ENCODE measurements at places on chromosomes 3 and 15.

DNA sequence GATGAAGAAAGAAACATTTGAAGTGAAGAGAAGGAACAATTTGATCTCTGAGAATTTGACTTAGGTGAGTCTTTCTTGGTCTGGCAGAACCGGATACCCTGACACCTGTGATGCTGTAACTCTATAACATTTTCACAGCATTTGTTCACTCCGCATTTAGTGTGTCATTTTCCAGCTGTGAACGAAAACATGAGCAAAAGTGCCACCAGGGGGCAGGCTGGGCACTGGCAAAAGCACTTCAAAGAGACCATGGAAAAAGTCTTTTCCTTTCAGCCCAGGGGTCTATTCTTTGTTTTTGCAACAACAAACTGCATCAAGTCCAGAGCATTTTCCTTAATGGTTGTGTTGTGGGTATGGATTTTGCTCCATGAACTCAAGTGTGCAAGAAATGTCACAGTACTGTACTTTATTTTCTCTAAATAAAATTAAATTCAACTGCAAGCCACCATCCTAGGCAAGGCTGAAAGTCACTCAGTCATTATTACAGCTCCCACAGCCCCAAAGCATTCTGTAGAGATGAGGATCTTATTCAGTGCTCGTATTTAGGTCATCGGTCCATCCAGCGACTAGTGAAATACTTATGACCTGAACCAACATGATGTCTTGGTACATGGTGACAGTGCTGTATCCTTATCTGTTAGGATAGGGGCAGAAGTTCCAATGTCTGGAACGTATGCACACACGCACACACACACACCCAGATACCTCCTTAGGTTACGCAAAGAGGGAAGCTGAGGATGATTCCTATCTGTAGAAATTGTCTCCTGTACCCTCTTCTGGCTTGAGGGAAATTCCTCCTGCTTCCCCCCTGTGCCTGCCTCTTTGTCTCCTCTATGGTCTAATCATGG, 125.5 kb downstream of the GADL1 start:
- DNase-seq: peak; percentile 64

DNA sequence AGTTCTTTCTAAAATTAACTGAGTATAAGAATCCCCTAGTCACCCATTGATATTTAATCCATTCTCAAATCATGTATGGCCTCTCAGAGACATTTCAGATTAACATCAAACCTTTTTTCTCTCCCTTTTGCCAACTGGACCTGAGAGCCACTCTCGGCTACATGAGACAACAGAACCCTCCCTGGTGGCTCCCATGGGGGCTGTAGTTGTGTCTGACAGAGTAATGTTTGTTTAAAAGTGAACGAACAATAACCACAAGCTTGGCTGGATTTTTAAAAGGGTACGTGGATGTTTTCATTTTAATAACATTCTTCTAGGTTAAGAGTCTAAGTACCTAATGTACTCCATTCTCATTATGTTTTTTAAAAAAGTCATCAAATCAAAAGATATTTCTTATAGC, 37.1 kb downstream of the P3H2 start:
- DNase-seq: no peak

DNA sequence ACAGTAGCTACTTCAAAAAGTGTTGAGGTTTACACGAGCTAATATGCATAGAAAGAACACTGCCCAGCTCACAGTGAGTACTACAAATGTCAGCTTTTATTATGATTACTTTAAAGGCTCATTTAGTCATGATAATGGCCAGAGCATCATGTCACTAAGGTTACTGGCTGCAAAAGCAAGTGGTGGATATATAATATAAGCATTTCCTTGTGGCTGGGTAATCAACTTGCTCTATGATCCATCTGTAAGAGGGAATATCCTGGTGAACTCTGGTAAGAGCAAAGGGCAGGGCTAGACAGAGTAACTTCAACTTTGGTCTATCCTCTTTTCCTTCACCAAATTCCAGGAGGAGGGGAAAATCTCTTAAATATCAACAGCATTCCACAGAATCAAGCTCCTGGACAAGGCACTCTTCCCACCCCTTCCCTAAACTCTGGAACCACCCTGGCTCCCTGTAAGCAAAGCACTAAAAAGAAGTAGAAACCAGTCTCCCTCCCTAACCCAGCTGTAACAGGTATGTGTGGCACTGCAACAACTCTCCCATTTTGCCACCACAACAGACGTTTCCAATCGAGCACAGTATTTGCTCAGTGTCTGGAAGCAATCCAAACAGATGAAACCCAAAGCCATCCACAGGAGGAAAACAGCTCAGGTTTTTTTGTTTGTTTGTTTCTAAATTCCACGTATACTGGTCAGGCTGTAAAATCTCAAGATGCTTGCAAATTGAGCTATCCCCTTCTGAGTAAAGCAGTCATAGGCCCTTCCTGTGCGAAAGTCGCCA, 13.4 kb downstream of the B4GALT4 start:
- DNase-seq: no peak

DNA sequence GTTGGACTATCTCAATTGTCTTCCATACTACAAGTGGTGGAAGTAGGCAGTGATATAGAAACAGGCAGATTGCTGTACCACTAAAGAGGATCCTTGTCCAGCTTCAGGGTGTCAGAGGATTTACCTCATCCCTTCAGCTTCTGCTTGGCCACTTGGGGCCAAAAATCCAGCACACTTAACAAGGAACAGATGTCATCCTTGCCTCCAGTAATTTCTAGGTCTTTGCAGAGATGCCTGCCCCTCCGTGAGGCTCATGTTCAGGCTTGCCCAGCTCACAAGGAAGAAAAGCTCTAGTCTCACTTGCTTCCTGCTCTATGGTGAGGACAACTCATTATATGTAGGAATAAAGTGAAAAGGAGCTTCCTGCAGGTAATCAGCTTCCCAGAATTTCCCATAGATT, 510.3 kb downstream of the EPHA3 start:
- no peak for DNase-seq

DNA sequence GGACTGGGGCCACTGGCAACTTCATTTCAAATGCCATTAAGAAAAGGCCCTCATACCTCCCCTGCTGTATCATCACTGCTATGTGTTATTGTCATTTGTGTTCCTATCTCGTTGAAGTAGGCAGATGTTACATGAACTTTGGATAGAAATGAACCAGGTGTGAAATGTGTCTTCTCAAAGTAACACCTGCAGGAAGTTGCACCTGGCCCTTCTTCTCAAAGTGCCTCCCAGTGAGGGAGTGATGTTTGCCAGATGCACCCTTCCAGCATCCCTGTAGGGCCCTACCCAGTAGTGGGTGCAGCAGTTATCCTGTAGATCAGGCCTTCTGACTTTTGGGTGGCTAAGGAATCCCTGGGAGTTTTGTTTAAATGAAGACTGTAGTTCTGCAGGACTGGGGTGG, 197.7 kb upstream of the CTNNB1 start:
- DNase-seq: no peak

GRCh38 chr3:196275126-196275525, 12.4 kb downstream of the PCYT1A start:
- no peak for DNase-seq

DNA sequence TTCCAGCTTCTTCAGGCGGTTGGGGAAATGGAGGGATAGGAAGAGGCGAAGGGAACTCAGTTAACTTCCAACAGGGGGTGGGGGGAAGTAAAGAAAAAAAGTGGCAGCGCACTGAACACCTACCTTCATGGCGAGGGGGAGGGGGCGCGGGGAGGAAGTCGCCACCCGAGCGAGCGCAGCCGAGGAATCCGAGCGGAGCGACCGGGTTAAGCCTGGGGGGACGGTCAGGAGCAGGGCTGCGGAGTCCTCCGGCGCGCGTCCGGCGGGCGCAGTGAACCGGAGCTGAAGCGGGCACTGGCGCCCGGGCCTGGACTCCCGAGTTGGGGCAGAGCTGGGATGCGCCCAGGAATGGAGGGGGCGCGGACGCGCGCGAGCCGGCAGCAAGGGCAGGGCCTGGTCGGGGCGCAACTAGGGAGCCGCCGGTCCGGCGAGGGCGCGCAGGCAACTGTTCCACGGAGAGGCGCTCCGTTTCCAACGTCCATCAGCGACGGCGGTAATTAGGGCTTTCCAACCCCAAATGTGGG, at the start of gene WNT5A:
WNT5A (minus strand) TSS at position 450 of the 524 bp plus-strand sequence; CDS start at position 129, 321 bp downstream.
- no peak for DNase-seq

DNA sequence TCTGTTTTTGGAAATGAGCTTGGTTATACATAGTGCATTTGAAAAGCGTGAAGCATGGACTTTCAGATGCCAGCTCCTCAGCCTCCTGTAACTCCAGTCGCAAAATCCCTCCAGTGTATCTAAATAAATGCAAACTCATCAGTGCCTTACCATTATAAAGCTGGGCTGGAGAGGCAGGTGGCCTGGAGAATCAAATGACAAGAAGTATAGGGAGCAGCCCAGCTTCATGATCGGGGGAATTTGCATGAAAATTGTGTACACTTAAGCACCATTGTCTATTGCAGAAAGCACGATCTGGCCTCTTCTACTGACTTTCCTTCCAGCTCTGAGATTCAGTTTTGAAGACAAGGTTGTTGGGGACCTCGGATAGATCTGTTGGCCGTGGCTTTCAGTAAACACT, 71.7 kb downstream of the IGF1R start:
- no peak for DNase-seq

- no peak for DNase-seq
Measured at GRCh38 chr3:71578054-71578751, 5.3 kb downstream of the FOXP1 start.

- no peak for DNase-seq
Measured at GRCh38 chr3:125010393-125010792, 45.4 kb downstream of the HEG1 start.

DNA sequence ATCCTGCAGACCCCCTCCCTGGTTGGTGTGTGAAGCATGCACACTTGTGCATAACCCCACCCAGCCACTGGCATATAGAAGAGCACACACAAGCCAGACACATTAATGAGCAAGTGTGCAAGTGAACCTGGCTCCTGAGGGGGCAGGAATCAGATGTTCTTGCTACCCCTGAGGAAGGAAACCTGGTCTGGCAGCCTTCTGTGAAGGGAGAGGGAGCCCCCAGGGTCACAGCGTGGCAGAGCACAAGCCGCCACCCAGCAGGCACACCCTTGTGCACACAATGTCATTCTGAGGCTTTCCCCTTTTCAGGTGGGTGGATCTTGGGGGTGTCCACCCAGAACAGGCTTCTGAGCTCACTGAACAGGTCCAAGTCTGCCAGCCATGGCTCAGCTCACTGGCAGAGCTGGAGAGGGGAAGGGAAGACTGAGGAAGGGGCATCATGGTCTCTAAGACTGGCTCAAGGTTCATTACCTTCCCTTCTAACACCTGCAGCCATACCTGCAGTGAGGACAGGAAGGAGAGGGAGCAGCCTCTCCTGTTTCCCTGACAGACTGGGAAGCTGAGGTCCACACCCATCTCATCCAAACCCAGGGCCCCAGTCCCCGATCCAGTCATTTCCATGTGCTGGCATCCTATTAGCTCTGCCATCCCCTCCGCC, 31.6 kb upstream of the SEMA3F start:
- no peak for DNase-seq

- DNase-seq: peak; percentile 37
Measured at GRCh38 chr3:161371441-161372320, at the start of gene SPTSSB. TSS of gene SPTSSB (minus strand) at chr3:161371517. CDS start at chr3:161346323, 25,194 bp downstream.

- DNase-seq: no peak
Measured at GRCh38 chr15:87866961-87867360, 389.6 kb downstream of the NTRK3 start.

DNA sequence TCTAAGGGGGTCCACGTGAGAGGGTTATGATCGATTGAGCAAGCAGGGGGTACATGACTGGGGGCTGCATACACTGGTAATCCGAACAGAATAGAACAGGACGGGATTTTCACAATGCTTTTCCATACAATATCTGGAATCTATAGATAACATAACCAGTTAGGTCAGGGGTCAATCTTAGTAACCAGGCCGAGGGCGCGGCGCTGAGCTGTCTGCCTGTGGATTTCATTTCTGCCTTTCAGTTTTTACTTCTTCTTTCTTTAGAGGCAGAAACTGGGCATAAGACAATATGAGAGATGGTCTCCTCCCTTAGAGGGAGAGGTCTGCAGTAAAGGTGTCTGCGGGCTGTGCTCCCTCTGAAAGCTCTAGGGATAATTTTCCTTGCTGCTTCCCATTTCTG, 261.3 kb downstream of the XXYLT1 start:
- no peak for DNase-seq

DNA sequence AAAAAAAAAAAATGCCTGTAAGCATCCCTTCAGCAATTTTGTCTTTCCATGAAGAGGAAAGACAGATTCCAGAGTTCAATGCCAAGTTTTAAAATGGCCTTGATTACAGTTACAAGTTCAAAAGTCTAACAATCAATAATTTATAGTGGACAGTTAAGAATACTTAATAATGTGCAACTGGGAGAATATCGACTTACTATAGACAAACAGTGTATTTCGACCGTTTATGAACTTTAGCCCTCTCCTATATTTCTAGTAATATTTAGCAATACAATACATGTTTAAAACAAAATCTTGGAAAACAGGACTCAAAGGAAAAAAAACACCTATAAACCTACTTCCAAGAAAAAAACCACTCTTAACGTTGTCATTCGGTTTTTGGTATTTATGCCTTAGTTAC, 1.5 kb downstream of the PBRM1 start:
- no peak for DNase-seq

- no peak for DNase-seq
Measured at GRCh38 chr3:142977399-142977728, 13.9 kb upstream of the PAQR9 start.

- no peak for DNase-seq
Measured at GRCh38 chr3:147390589-147391569, 15.5 kb downstream of the ZIC4 start.

GRCh38 chr3:30475038-30475808, 131.2 kb upstream of the TGFBR2 start:
- no peak for DNase-seq

- no peak for DNase-seq
Measured at GRCh38 chr3:102553876-102554275, 119.1 kb downstream of the ZPLD1 start.

GRCh38 chr3:35971686-35972085, 332.4 kb downstream of the ARPP21 start:
- no peak for DNase-seq

GRCh38 chr3:22159004-22159695, 408.1 kb upstream of the ZNF385D start:
- no peak for DNase-seq

DNA sequence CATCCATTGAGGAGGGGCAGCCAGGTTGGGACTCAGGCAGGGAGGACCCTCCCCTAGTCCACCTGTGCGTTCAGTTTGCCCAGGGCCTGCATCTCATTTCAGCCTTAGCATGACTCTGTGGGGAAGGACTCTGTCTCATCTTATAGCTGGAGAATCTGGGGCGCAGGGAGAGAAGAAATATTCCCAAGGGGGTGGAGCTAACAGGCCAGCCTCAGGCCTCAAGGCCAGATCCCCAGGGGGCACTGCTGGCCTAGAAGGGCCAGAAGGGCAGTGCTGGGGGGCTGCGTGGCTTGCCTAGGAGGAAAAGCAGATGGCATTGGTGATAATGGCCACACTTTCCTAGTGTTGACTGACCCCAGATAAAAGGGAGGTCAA, 10.9 kb downstream of the AMOTL2 start:
- no peak for DNase-seq
